ENCODE measurements at places on chromosomes 11 and 22. TPM values are rescaled to one million over a fixed set of nuclear protein-coding genes. Genes with fewer than 3 reads are reported as not detected.
A peak's percentile ranks its signal among the peaks of the same experiment; 100 is the strongest.

GRCh38 chr11:78138291-78138690, 1.1 kb downstream of the ALG8 start:
- no peak for DNase-seq

LYVE1 gene
- total RNA-seq = not detected

- peak; percentile 66 for DNase-seq
These were observed 99.7 kb upstream of the IGLL5 start for GRCh38 chr22:22787786-22788459.

XKR3 gene
- not detected for total RNA-seq

P2RY6 gene
- not detected for total RNA-seq

RBM4B gene
- 39.7 TPM for total RNA-seq

SLC6A5 gene
- total RNA-seq = not detected

DNA sequence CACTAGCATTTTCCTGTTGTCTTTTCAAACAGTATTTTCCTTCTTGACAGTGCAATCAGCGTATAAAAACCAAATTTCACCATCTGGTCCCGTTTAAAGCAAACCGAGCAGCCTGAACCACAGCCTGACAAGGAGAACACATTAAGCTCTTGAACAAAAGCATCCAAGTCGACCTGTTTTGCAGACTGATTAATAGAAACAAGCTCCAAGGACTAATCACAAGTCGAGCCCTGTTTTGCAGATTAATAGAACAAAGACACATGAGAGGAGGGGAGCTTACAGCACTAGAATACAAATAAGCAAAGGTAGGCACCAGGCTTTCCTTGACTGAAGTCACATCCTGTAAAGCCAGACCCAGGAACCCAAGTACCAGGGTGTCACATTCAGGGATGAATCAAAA, 104.8 kb downstream of the MPPED2 start:
- no peak for DNase-seq

SLC22A6 gene
- total RNA-seq = not detected

GRCh38 chr11:68057807-68058206, 19.0 kb downstream of the TCIRG1 start:
- DNase-seq = no peak

DNA sequence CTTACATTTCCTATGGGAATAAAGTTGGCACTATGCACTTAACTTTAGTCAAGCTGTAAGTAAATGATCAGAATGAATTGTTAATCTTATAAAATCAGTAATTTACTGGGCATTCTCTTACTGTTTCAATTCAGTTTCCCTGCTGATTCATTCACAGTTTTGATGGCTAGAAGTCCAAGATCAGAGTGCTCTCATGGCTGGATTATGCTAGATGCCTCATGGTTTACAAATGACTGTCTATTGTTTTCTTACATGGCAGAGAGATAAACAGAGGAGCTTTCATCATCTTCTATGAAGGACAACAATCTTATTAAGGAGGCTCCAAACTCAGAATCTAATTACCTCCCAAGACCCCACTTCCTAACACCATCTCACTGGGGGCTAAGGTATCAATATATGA, 135.1 kb upstream of the CARD18 start:
- no peak for DNase-seq

DNA sequence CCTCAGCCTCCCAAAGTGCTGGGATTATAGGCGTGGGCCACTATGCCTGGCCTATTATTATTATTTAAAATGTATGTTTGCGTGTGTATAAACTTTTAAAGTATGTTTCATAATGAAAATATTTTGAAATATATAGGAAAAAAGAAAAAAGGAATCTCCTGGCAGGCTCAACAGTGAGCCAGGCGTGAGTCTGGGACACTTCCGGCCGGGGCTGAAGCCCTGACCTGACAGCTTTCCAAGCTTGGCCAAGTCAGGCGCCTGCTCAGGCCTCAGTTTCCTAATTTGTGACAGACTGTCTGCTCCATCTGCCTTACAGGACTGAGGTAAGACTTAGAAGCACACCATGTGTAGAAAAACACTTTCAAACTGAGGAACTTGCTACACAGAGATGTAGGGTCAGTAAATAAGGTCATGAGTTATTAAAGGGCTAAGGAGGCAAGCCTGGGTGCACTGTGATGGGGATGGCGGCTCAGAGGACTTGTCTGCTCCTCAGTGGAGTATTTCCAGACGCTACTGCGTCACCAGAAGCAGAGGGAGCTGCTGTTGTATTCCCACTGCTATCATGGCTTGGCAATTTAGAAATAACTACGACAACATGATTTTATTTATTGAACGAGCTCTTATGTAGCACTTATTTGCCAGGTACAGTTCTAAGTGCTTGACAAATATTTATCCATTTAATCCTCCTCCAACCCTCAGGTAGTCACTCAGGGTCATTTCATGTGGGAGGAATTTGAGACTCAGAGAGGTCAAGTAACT, 100.1 kb downstream of the PRR5L start:
- DNase-seq = no peak

DNA sequence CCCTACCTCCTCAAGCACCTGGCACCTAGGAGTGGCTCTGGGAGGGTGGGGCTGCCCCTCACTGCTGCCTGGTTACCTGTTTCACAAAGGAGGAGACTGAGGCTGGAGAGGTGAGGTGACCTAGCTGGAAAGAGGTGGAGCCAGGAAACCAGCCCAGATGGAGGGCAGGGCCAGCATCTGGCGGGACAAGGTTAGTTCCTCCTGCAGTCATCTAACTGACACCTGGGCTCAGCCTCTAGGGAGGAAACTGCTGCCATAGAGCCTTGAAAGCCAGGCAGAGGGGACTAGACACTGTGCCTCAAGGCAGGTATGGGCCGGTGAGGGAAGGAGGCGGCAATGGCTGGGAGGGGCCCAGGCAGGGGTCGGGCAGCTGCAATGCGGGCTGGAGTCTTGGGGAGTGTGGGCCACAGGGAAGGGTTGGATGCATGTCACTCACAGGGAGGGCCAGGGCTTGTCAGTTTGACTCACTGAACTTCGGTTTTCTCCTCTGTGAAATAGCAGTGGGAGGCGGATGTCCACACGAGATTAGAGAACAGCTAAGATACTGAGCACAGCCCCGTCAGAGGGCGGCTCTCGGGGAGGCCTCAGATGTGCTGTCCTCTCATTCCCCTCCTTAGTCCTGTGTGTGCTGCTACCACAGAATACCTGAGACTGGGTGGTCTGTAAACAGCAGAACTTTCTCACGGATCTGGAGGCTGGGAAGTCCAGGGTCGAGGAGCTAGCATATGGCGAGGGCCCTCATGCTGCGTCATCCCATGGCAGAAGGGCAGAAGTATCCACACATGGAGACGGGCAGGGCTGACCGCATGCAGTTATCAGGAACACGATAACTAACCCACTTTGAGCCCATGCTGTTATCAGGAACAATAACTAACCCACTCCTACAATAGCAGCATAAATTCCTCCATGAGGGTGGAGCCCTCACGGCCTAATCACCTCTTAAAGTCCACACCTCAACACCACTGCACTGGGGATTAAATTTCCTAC, 16.1 kb downstream of the MGAT3 start:
- peak; percentile 93 for DNase-seq

DNA sequence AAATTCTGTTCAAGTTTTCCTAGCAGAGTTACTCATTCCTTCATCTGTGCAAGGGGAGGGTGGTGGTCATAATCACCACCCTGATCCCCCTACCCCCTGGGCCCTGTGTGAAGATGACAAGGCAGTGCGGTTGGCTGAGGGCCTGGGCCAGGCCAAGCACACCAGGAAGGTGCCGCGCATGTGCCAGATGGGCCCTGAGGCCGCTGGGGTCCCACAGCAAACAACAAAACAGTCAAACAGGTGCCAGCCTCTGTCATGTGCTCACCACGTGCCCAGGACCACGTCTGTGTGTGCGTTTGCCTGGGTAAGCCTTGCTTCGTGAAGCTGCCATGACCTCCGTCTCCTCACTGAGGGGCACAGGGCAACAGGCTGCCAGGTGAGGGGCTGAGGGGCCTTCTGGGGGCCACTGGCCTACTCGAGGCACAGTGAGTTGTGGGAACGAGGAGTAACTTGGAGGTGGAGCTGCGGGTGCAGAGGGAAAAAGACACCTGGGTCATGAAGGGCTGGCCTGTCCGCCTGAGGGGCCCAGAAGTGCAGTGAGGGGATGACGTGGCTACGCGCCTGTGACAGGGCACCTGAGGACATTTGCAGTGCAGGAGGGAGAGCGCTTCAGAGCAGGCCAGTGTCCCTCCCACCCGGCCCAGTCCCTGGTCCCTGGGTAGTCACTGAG, 25.8 kb downstream of the RSPH14 start:
- no peak for DNase-seq

GRCh38 chr11:94149431-94150017, 20.9 kb downstream of the PANX1 start:
- no peak for DNase-seq

- no peak for DNase-seq
These were observed 574.0 kb downstream of the LRRC4C start for GRCh38 chr11:40885250-40885954.

DNA sequence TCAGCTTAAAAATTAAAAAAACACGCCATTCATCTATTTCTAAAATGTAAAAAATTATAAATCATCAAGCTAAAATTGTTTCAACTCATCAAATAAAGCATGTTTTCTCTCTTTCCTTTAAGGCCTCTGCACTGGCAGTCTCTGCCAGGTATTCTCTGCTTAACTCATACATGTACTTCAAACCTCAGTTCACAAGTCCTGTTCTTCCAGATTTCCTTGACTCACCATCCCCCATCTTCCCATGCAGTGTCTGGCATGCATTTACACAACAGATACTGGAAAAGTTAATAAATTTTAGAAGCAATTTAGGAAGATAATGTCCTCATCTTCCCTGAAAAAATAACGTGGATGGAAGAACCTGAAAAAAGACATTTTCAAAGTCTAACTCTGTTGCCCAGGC, 32.5 kb downstream of the CSTF3 start:
- DNase-seq = no peak

DNA sequence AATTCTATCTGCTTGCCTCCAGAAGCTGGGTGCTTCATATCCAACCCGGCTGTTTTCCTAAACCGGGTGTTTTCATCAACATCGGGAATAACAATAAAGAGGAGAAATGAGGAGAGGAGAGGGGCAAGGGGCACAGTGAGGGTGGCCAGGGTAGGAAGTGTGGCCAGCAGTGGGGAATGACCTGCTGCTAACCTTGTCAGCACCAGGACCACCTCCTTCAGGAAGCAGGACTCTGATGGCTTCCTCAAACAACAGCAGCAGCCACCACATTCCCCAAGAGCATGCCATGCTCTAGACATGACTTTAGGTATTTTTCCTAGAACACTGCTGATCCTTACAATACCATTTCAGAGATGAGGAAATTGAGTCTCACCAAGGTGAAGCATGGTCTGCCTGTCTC, 52.4 kb downstream of the TPBGL start:
- DNase-seq = no peak

DNA sequence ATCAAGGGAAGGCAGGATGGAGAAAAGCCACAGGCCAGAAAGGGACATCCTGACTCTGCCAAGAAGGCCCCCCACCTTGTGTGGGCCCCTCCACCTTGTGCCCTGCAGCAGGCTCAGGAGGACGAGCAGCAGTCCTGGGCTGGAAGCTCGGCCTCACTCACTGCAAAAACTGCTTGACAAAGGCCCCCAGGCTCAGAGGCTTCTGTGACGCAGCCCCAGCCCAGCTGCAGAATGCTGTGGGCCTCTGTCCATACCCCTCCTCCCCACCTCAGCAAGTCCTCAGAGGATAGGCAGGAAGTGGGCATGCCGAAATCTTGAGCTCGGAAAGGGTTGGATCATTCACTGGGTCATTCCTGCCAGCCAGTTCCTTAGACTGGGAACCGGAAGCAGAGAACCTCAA, 61.9 kb downstream of the NRXN2 start:
- peak; percentile 63 for DNase-seq

STK33 gene
- total RNA-seq = not detected

GRCh38 chr22:22179858-22180257, 64.7 kb upstream of the VPREB1 start:
- DNase-seq = no peak

DNA sequence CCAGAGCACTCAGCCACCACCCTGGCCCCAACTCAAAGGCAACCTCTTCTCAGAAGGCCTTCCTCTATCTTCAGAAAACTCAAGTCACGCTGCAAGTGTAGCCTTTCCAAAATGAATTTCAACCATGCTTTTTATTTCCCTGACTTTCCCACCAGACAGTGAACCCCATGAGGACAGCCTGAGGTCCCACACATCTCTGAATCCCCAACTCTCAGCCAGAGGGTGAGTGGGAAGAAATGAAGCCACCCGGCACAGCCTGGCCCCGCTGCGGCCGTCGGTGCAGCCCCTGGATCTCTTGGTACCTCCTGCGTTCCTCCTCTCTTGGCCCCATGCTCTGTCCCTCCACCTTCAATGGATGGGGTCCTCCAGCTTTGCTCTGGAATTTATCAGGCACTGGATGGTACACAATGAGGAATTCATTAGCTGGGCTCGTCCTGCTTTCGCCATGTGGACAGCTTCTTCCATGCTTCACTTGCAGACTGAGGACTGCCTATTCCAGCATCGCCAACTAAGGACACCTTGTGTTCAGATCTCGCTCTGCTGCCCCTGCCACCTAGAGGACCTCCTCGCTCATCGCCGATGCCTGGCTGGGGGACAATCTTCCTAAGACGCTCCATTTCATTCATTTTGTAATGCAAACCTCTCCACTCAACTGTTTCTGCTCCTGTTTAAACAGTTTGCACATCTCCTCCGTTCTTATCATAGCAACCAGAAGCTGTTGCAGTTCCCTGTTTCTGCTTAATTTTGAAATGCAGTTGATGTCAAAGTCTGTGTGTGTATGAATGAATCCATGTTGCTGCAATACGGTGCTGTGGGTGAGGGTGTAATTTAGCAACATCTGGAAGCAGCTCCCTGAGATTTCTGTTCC, 672.1 kb downstream of the TBC1D22A start:
- no peak for DNase-seq

GRCh38 chr11:130940706-130941105, 24.4 kb upstream of the SNX19 start:
- DNase-seq = no peak

TMPRSS5 gene
- total RNA-seq = 0.11 TPM

HEPHL1 gene
- total RNA-seq = not detected

- DNase-seq = no peak
These were observed 10.3 kb downstream of the SCARF2 start for GRCh38 chr22:20427104-20427944.

DNA sequence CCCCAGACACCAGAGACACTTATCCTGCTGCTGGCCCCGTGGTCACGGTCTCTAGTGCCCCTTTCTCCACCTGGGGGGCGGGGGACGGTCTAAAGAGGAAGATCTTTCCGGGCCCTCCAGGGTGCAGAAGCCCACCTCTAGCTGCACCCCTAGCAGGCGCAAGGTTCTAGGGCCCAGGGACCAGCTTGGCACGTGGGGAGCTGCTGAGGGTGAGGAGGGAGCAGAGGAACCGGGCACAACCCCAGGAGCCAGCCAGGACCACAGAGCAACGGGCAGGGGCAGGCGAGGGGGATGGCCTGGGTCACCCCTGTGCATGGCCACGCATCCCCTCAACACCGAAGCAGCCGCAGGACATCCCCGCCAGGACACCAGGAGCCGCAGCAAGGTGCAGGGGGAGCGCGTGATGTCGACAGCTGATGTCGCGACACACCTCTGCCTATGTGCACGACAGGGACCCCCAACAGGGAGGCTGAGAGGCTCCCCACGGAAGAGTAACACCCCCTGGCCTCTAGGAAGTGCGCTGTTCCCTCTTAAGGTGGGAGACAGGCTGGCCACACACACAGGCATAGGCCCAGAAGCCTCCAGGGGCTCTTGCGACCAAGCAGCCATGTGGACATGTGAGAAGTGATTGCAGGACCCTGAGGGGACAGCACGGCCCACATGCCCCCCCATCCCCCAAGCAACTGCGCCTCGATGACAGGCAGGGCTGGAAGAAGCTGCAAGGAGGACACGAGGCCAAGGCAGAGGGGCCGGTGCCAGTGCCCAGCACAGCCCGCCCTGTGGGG, 5.1 kb downstream of the LRFN4 start:
- DNase-seq = no peak

MYH9 gene
- 668 TPM for total RNA-seq

Data from SJSA1 (cell line).